Dorsolateral prefrontal cortex (tissue), 122 donors: ENCODE measurements at places on chromosomes 2 and 18.

- no peak for DNase-seq
Observed at GRCh38 chr2:222167762-222168161, 131.0 kb downstream of the PAX3 start.

GRCh38 chr2:70247364-70248180 lies 856 bp downstream of the TIA1 start:
- no peak for DNase-seq

- no peak for DNase-seq
Observed at GRCh38 chr2:73260338-73260984, 23.8 kb downstream of the FBXO41 start.

GRCh38 chr2:233404222-233404621 lies 49.9 kb downstream of the DGKD start:
- DNase-seq = no peak

- DNase-seq = no peak
Observed at GRCh38 chr2:86189782-86190416, 5.4 kb downstream of the IMMT start.

DNA sequence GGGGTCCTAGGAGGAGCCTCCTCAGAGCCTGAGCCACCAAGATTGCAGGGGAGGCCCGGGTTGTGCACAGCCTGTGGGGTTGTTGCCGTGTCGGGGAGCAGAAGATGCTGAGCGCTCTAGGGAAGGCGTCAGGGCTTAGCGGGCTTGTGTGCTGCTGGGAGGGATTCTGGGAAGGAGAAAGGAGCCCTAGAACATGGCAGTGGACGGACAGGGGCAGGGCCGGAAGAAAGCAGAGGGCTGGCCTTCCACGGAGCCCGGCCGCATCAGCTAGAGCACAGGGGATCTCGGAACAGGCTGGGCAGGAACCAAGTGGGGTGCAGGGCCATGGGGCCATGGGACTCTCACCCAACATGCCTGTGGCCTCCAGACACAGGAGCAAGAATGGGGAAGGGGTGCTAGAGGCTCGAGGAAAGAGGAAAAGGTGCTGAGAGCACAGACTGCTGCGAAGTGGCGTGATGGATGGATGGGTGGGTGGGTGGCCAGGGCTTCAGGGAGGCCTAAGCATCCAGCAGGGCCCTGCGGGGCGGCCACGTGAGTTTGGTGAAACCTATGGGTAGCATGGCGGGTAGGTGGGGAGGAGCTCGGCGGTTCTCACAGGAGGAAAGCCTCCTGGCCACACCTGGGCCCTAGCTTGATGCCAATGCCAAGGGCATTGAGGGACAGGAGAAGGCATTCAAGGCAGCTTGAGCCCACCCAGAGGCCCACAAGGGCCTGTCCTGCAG lies 35.8 kb downstream of the MTERF4 start:
- DNase-seq = no peak

DNA sequence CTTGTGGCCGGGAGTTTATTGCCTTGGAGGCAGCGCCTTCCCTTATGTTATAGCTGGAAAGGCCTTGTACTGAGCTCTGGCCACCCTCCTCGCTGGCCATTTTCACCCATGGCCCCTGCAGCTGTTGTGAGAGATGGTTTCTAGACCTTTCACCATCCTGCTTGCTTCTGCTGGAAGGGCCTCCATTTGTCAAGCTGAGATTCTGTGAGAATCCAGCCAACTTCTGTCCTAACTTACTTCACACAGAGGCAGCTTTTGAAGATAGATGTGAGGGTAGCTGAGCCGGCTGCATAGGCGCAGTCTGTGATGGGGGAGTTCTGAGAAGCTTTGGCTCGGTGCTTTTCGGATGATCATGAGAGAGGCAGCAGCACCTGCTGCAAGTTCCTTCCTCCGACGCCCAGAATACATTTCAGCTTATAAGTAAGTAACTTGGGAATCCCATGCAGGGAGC lies 8.7 kb downstream of the CTIF start:
- no peak for DNase-seq

DNA sequence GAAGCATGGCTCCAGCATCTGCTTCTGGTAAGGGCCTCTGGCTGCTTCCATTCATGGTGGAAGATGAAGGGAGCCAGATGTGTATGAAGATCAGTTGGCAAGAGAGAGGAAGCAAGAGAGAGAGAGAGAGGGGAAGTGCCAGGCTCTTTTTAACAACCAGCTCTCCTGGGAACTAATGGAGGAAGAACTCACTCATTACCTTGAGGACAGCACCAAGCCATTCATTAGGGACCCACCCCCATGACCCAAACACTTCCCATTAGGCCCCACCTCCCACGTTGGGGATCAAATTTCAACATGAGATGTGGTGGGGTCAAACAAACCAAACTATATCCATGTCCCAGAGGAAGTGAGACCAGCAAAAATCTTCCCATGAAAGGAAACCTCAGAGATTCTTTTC lies 124.8 kb upstream of the SIX2 start:
- DNase-seq = no peak

- no peak for DNase-seq
Observed at GRCh38 chr2:120711694-120712093, 24.0 kb upstream of the GLI2 start.

- no peak for DNase-seq
Observed at GRCh38 chr18:58937071-58937886, 72.6 kb downstream of the ZNF532 start.

DNA sequence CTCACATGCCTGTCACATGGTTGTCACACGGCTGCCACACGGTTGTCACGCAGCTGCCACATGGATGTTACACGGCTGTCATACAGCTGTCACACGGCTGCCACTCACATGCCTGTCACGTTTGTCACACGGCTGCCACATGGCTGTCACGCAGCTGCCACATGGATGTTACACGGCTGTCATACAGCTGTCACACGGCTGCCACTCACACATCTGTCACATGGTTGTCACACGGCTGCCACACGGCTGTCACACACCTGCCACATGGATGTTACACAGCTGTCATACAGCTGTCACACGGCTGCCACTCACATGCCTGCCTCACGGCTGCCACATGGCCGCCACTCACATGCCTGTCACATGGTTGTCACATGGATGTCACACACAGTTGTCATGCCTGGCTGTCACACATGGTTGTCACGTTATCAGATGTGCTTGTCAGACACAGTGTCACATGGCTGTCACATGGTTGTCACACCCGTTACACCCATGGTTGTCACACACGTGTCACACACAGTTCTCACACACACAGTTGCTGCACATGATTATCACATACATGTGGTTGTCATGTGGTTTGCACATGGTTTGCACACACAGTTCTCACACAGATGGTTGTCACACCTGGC lies 19.4 kb downstream of the KCNG2 start:
- DNase-seq = no peak

GRCh38 chr2:11976073-11976472 lies 229.6 kb downstream of the LPIN1 start:
- no peak for DNase-seq

DNA sequence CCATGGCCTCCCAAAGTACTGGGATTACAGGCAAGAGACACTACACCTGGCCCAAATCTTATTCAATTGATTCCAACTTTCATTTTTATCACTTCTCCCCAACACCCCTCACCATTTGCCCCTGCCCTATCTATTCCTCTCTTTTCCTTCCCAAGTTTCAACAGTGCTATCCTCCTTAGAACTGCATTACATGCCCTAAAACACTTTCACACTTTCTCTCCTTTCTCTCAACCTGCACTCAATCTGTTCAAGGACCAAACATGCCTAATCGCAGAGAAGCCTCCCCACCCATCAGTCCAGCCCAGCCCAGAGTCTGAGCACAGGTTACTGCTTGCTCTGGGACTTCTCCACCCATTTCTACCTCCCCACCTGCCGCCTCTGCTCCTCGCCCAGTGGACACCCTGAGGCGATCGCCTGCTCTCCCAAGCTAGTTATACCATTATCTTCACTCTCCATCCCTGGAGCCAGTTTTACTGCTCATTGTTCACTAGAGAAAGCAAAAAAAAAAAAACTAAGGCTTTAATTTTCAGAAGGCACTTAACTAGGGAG lies 23.7 kb upstream of the DSG1 start:
- no peak for DNase-seq

- no peak for DNase-seq
Observed at GRCh38 chr2:59858540-59858939, 694.9 kb downstream of the BCL11A start.

DNA sequence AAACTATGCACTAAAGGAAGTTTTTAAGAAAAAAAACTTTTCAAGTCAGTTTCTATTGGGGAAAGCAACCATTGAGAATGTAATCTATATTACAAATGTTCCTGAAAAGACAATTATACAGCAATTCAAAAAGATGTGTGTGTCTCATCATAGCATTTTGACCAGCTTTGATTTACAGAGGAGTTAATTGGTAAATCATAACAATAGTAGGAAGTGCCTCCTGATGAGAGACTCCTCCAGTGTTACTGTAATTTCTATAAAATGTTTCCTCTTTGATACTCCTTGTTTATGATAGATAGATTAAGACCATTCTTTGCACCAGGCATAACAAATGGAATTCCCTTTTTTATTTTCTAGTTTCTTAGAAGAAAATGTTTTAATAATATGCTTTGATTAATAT lies 249.9 kb downstream of the CALCRL start:
- no peak for DNase-seq

DNA sequence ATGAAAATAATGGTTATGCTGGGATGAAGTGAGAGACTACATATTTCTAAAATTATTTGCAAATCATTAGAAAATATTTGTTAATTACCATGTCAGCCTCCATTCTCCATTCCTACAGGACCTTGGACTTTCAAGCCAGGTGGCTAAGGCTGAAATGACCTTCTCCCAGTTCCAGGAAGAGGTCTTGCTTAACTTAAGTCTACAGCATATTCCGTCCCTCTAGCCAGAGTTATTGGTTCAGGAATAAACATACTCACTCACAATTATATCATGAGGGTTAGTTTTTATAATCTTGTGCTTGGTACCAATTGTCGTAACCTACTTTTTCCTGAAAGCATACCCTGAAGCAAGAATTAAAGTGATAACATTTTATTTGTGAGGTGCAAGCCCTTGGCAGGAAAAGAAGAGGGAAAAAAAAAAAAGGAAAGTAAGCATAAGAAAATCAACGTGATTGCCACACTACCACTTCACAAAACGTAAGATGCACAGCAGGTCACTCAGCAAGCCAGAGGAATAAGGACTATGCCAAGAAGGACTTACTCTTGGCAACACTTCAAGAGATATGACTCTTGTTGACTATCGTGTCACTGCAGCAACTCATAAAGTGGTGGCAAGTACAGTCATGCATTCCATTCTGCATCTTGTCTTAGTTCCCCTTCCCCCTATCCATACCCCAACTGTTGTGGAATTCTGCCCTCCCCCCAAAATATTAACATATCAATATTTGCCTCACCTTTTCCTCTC lies 479.1 kb downstream of the MBD2 start:
- DNase-seq = no peak

DNA sequence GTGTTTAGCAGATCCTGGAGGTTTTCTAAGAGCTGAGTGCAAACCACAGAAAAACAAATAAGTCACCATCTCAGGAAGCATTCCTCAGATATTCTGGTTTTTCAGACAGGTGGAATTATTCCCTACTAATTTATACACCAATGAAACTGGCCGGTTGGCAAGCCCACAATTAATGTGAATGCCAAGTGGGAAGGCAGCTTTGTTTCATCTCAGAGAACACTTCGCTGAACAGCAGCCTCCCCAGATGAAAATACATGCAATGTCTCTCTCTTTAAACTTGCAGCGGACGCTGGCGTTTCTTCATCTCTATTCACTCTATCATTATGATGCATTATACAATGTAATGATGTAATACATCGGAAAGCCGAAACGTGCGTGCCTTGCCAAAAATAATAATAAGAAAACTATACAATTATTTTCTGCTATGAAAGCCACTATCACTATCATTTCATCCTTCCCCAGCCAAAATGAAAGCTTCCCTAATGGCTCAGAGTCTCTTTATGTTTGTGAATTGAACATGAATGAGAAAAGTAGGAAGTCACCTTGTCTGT lies 649.4 kb downstream of the BCL11A start:
- DNase-seq = no peak

DNA sequence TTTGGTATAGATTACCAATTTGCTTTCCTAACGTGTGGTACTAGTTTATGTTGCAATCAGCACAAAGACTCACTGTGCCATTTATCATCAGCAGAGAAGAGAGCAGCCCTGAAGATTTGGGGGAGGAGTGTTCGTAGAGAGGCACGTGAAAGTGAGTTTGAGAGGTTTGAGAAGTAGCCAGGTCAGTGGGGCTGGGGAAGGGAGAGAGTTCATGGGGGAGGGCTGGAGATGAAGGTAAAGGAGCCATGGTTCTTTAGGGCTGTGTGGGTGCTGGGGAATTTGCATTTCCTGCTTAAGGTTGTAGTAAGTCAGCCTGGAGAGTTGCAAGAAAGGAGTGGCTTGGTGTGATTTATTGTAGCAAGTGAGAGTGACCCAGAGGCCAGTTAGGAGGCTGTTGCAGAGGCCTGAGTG lies 172.1 kb downstream of the NEDD4L start:
- no peak for DNase-seq

GRCh38 chr18:35811896-35812295 lies 160.6 kb upstream of the RMP24 start:
- no peak for DNase-seq

GRCh38 chr2:64751286-64752260 lies 97.9 kb upstream of the SERTAD2 start:
- peak; percentile 99 for DNase-seq

DNA sequence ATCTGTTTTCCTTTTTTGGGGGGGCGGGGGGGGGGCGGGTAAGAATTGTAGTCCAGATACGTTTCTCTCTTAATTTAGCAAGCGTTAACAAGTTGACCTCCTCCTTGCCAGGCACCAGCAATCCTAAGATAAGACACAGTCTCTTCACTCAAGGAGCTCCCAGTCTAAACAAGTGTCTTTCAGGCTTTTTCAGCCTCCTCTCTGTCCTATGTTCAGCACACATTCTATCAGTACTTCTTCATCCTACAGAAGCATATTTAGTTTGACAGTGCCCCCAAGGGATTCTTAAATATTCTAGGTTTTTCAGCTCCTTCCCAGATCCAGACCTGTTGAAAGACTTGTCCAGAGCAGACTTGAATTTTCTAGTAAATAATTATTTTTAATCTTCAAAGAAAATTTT lies 2.7 kb downstream of the PPP1CB start:
- DNase-seq = no peak

- no peak for DNase-seq
Observed at GRCh38 chr2:199456383-199457146, 1.2 kb downstream of the SATB2 start.

- DNase-seq = peak; percentile 34
Observed at GRCh38 chr2:231104115-231104713, 20.6 kb downstream of the HTR2B start.

- no peak for DNase-seq
Observed at GRCh38 chr2:108909275-108909823, 79.7 kb downstream of the EDAR start.

DNA sequence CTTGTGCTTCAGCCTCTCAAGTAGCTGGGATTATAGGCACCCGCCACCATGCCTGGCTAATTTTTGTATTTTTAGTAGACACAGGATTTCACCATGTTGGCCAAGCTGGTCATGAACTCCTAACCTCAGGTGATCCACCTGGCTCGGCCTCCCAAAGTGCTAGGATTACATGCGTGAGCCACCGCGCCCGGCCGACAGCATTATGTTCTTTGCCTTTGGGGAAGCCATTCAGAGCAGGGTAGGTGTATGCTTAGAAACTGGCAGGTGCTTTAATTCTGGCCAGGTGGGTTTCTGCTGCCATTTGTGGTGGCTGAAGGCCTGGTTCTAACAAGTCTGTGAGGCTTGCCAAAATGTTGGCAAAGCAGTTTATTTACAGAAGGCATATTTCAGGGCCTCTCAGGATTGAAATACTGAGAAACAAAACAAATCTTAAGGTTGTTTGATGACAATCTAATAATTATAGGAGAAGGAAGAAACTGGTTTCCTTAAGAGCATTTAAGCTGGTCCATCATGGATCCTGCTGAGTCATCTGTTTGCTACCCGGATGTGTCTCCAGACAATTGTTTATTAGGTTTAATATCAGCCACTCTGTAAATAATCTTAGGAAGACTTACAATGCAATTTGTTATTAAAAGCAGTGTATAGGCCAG lies 16.0 kb downstream of the SLC20A1 start:
- no peak for DNase-seq
